WERI-Rb-1 (cell line): ENCODE measurements at places on chromosomes 1 and 21.

GRCh38 chr1:229430761-229431283, 3.1 kb downstream of the ACTA1 start:
- no peak for DNase-seq

GRCh38 chr1:25198663-25199252, 33.5 kb downstream of the SYF2 start:
- no peak for DNase-seq

DNA sequence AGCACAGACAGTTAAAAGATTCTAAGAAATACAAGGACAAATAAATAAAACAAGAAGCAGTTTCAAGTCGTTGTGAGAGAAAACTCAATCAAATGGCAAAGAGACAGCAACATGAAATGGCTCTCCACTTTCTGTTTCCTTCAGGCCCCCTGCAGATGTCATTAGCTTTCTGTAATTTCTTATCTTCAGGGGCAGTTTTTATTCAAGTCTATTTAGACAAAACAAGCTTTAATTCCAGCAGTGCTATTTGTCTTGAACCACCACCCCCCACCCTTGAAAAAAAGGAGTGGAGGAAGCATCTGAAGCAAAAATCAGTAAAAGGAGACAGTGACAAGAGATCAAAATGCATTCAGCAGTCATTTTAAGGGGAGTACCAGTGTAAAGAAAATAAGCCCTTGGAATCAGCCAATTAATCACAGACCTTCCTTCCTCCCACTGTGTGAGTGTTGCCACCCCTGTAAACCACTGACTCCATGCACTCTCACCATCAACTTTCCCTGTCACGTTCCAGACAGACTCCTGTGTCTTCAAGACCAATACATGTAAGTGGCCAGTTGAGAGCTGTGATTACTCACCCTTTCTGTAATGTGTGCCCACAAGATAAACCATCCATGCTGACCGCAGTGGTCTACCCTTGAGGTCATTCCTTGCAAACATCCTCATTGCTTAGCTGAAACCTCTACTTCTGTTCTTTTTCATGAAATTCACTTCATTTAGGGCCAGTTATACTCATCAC, 136.1 kb upstream of the HOOK1 start:
- DNase-seq: peak; percentile 32

GRCh38 chr1:65813956-65814355, 21.3 kb downstream of the PDE4B start:
- DNase-seq: no peak

DNA sequence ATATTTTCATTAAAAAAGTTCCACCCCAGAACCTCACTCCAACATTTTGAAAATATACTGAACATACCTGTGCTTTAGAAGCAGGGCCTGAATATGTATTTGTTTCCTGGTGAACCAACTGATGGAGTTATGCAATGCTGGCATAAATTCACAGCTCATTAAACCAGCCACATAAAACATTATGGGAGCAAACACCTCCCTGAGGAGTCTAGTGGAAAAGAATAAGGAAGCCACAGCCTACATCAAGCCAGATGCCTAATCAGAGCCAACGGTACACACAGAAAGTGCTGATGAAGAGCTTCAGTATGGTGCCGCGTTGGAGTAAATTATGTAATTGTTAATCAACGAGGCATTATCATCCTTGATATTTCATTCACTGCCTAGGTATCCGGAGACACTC, 199.5 kb downstream of the AJAP1 start:
- DNase-seq: no peak
